GM04504 (cell line): ENCODE measurements at places on chromosomes 6 and 20.

GRCh38 chr6:11969092-11969491 lies 43.0 kb upstream of the HIVEP1 start:
- DNase-seq: no peak

GRCh38 chr6:4901386-4902061 lies 102.3 kb downstream of the RPP40 start:
- DNase-seq: no peak

- DNase-seq: peak; percentile 46
Observed at GRCh38 chr6:35318196-35319171, 20.9 kb downstream of the DEF6 start.

GRCh38 chr20:56781108-56781739 lies 152.1 kb downstream of the TFAP2C start:
- no peak for DNase-seq

- DNase-seq: peak; percentile 66
Observed at GRCh38 chr6:106134906-106135634, 48.9 kb downstream of the PRDM1 start.

DNA sequence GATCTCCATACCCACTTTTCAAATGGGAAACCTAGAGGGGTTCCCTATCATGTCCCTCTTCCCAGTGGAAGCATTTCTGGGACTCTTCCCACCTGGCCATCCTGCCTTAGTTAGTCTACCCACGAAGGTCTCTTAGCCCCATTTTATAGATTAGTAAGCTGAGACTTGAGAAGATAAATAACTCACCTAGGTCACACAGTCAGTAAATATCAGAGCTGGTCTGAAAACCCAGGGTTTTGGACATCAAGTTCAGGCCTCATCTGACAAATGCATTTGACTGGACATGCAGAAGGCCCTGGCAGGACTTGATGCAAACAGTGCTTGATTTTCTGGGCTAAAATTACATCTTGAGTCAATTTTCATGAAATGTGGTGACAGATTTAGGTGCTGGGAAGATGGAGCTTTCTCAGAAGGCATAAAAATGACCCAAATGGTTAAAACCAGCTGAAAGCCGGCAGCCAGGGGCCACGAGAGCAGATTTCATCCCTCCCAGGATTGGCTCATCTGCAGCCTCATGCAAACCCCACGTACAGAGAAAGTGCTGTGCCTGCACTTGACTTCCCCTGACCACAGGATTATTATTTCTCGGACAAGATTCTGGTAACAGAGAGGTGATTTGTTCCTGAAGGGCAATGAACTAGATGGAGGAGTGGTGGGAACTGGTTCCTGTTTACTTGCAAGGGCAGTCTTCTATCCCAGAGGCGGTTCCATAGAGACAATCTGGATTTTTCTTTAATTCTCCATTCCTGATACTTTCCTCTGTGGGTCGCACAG lies 23.1 kb downstream of the CPNE5 start:
- peak; percentile 69 for DNase-seq

GRCh38 chr6:79544299-79544927 lies 7.2 kb upstream of the LCA5 start:
- DNase-seq: no peak

DNA sequence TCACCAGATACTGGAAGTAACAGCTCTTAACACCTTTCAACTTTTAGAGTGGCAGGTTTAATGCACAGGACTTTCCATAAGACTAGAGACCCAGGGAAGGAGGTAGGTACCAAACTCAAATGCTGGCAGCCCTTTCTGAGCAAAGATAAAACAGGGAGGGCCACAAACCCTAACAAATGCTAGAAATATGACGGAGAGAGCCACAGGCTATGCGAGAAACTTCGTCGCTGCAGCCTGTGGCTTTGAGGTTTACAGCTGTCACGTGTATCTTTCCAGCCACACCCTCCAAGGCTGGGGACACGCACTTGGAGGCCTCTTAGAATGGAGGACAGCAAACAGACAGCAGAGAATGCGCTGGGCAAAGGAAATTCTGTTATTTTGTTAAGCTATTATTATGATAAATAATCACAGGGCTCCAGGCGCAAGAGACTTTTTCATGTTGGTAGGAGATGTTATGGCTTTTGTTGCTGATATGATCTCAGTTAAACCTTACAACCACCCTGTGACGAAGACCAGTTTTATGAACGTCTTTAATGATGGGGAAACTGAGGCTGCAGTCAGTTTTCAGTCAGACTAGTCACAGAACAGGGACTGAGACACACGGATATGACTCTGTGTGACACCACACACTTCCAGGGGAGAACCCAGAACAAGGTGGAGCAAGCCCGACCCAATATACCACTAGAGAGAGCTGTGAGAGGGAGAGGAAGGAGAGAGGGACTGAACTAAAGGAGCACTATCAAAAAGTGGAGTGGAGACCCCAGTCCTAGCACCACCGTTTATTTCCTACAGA lies 2.0 kb downstream of the TRAM2 start:
- DNase-seq: no peak

- DNase-seq: no peak
Observed at GRCh38 chr6:170134471-170135440, 156.1 kb downstream of the DLL1 start.

DNA sequence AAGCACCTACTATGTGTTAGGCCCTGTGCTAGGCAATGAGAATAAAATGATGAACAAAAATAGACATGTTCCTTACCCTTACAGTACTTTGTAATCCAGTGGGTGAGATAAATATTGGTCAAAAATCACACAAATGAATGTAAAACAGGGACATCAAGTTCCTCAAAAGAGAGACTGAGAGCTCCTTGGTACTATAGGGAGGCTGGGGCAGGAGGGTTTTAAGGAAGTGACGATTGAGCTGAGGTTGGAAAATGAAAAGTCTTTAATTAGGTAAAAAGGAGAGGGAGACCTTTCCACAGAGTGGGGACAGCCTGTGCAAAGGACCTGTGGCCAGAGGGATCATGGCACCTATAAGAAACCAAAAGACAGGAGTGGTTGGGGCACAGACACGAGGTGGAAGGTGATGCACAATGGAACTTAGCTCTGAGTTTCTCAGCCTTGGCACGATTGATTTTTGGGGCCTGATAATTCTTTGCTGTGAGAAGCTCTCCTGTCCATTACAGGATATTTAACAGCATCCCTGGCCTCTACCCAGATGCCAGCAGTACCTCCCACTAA lies 140.3 kb downstream of the CEP57L1 start:
- no peak for DNase-seq

GRCh38 chr6:11330413-11330760 lies 97.9 kb upstream of the NEDD9 start:
- DNase-seq: no peak

DNA sequence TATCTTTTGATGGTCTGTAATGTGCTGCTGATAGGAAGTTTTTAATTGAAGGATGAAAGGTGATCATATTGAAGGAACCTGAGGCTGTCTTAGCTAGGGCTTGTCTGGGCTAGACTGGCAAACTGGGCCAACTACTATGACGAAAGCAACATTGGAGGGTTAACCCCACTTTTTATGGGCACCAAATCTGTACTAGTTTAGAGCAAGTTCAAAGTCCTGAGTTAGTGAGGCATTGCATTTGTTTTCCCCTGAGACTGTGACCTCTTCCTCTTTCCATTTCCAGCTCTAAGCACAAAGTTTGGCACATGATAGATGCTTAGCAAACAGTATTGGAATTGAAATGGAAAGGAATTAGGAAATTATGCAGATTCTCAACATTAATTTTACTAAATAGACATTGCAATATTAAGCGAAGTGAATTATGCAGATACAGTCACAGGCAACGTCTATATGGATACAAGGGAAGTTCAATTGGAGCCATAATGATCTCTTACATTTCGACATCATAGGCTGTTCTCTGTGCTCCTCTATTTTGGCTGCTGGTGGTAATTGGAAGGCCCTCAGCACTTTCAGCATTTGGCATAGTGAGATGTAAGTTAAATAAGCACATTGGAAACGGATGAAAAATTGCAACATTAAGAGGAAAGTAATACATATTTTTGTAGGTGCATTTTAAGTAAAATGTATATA lies 22.2 kb downstream of the CEP57L1 start:
- DNase-seq: no peak

DNA sequence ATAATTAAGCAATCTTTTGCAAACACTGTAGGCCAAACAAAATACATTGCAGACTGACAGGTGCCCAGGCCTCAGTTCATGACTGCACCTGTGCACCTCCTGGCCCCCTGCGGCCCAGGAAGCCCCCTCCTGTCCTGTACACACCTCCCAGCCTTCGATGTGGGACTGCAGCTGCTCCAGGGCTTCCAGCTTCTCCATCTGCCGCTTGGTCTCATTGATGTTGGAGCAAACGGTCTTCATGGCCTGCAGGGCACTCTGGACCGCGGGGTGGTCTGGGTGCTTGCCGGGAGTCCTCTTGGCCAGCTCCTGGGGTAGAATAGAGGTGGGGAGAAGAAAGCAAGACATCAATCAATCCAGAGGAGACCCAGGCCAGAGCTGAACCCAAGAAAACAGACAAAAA lies 119.7 kb downstream of the PREX1 start:
- DNase-seq: no peak

DNA sequence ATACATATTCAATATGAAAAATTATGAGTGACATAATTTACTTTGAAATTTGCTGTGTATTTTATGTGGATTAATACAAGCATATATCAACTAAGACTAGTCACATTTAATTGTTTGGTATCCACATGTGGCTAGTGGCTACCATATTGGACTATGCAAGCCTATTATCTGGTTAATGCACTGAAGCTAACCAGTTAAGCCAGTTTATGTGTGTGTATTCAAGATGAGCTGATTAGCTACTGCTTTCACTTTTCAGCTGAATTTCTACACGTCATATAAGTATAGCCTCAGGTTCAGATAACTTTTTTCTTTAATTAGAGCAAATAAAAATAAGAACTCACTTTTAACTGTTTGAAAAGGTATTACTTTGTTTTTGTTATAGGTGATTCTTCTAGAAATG lies 903.7 kb downstream of the TFAP2A start:
- DNase-seq: no peak

DNA sequence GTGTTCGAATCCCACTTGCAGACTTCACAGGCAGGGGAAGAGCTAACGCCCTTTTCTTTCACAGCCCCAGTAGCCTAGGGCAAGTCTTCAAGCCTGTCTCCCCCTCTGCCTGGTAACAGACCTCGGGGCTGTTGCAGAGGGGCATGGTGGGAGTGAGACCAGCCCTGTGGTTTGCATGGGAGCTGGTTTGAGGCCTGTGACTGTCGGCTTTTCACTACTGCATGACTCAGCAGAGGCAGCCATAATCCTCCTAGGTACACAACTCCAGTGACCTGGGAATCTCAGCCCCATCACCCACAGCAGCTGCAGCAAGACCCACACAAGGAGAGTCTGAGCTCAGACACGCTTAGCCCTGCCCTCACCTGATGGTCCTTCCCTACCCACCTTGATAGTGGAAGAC lies 55.3 kb upstream of the POPDC3 start:
- no peak for DNase-seq

DNA sequence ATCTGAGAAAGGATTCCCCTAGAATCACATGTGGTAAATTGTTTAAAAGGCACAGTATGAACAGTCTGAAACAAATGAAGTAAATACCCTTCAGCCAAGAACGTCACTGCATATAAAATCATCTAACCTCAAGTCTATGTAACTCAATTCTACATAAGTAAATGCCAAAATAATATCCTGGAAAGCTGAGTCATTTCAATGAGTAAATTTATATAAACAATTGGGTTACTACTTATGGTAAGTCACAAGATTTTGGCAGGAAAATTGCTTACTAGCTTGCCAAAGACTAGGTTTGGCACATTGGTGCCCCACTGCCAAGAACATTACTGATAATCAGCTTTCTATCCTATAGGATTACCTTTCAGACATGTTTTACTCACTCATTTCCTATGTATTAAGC lies 8.4 kb downstream of the GMDS start:
- peak; percentile 29 for DNase-seq

- DNase-seq: no peak
Observed at GRCh38 chr20:49631061-49631716, 63.3 kb upstream of the PTGIS start.

- no peak for DNase-seq
Observed at GRCh38 chr20:62370807-62371587, 3.9 kb upstream of the LAMA5 start.

DNA sequence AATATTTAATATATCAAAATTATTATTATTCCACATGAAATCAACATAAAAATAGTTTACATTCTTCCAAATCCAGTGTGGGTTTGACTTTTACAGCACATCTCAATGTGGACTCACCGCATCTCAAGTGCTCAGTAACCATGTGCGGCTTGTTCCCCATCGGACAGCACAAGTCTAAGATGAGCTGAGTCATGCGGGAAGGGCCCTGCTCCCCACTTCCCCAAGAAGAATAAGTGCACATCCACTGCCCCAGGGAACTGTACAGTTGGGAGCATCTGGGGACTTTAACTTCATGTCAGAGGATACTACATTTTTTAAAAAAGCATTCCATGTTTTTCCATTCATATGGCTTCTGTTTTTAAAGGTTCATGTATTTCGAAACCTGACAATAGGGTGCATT lies 325.6 kb downstream of the BTBD3 start:
- no peak for DNase-seq

GRCh38 chr6:130559166-130559565 lies 193.3 kb downstream of the TMEM200A start:
- no peak for DNase-seq

DNA sequence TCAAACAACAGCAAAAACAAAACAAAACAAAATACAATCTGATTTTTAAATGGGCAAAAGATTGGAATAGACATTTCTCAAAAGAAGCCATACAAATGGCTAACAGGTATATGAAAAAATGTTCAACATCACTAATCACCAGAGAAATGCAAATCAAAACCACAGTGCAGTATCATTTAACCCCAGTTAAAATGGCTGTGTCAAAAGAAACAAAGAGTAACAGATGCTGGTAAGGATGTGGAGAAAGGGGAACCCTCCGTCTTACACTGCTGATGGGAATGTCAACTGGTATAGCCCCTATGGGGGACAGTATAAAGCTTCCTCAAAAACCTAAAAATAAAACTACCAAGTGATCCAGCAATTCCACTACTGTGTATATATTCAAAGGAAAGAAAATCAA lies 10.9 kb upstream of the NELFCD start:
- DNase-seq: no peak

DNA sequence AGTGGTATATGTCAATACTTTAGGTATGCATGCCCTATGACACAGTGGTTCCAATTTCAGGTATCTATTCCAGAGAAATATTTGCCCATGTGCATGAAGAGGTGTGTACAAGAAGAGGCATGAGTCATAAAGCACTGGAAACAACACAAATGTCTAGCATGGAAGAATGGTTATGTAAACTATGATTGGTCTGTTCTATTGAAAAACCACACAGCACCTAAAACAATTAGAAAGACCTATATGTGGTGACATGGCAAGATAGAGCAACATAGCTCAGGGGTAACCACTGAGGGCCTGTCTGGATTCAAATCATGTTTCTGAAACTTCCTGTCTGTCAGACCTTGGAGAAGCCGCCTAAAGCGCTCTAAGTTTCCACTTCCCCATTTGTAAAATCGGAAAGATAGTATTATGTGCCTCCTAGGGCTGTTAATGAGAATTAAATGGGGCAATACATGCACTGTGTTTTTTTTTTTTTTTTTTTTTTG lies 76.0 kb upstream of the SHLD1 start:
- no peak for DNase-seq

DNA sequence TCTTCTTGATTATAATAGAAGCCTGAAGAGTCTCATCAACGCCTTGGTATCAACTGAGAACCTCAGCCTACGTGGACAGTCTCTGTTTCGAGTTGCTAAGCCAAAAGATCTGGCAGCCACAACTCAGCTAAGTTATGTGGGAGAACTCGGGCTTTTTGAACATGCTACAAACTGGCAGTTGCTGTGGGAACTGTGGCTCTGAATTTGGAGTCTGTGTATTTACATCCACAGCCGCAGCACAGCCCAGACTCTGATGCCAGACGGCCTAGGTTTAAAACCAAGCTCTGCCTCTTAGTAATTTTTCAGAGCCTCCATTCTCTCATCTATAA lies 35.8 kb downstream of the RIPOR2 start:
- no peak for DNase-seq
